ENCODE measurements at places on chromosomes 2 and 18.

DNA sequence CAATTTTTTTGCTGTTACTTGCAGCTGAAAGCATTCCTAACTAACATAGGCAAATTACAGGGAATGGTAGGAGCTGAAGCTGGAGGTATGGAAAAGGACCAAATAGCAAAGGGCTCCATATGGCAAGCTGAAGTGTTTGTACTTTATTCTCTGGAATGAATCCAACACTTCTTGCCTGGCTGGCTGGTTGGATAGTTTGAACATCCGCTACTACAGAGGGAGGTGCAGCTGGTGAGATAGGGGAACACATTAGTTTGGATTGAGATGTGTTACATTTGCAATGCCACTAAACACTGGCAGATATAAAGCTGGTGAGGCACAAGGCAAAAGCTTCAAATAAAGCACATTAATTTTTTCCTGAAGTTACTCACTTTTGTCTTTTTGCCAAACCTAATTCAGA, 291.5 kb downstream of the SP3 start:
- no peak for DNase-seq

DNA sequence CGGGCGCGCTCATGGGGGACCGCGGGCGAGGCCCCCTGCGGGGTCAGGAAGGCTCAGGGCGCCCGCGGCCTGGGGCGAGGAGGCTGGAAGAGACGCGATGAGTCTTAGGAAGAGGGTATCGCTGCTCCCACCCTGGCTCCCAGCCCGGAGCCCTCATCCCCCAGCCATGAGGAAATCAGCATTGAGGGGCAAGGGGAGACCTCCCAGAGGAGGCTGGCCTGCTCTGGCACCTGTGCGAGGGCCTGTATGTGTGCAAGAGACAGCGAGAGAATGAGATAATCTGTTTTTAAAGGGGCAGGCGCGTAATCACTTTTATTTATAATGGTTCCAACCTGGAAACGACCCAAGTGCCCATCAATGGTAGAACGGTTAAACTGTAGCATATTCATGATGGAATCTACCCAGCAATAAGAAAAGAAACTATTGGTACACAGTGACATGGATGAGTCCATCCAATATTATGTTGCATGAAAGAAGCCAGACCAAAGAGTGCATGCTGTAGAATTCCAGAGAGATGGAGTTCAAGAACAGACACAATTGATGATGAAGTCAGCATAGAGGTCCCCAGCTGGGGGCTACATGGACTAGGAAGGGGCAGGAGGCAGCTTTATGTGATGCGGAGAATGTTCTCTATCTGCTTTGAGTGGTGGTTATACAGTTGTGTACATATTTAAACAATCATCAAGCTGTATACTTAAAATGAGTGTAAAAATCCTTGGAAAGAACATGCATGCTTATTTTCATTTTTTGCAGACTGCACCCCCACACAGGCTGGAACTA, 14.4 kb downstream of the FBXO41 start:
- no peak for DNase-seq

DNA sequence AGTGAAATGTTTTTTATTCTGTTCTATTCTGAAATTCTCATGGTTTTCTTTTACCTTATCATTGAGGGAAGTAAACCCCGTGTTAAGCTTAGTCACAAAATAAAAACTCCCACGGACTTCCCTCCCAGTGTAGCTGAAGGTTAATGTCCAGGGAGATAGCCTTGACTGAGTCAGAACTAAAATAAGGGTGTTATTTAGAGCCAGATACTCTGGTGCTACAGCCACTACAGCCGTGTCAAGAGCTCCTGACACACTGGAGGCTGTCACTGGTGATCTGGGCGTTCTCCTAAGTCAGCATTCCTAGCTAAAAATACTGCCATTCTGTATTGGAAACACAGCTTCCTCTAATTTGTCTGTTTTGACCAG, 82.0 kb upstream of the RANBP2 start:
- DNase-seq = no peak

DNA sequence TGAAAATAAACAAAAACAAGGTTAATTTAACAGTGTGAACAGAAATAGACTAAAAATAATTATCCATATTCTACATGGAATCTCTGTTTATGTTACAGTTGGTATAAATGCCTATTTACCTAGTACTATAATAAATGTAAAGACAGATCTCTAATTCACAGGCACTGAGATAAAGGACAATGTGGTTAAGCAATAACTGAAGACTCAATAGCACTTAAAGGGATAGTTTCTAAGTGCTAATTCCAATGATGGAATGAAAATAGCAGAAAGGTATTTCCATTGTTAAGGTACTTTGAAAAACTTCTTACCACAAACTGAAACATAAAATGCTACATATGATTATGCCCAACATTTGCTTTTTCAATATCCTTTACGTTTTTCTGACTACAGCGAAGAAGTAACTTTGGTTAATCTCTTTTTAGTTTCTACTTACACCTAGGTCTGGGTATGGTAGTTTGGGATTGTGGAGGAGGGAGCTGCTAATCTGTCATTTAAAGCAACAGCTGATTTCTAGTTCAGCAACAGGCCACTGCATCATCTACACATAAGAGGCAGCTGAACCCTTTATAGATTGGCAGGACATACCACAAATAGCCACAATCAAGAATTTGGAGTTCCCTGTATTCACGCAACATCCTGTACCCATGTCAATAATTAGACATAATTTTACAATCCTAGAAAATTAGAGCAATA, 27.2 kb downstream of the MAP4K3 start:
- DNase-seq = no peak

GRCh38 chr2:1045109-1045508, 94.5 kb downstream of the SNTG2 start:
- DNase-seq = no peak

DNA sequence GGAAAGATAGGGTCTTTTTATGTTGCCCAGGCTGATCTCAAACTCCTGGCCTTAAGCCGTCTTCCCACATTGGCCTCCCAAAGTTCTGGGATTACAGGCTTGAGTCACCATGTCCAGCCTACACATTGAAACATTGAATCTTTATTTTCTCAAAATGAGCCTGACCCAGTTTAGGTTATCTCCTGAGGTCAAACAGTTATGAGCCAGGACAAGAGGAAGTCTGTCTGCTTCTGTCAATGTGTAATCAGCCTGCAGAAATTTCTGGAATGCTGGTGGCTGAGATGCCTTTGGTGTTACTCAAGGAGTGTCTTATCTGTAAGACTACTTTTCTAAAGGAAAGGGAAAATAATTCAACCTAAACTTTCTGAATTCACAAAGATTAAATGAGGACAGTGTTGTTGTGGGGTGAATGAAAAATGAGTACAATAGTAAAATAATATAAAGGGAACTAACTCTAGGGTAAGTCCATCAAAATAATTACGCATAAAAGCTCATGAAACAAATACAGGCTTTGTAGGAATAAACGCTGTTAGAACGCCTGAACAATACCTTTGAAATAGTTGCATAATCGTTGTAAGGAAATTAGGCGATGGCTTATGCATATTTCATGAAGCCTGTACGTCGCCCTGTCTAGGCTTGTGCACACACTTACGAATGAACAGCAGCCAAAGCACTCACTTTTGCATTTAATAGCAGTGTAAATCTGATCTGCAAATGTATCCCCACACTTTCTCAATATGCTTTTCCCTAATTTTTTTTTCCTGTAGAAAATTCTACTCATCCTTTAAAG, 260.8 kb downstream of the RDH14 start:
- no peak for DNase-seq

GRCh38 chr2:161061786-161062185, 98.4 kb upstream of the TANK start:
- no peak for DNase-seq

- no peak for DNase-seq
Observed at GRCh38 chr2:164574931-164575330, 46.4 kb downstream of the GRB14 start.
